ENCODE measurements at places on chromosomes 1 and 21.

- DNase-seq = no peak
Measured at GRCh38 chr1:8077120-8077573, 51.0 kb upstream of the ERRFI1 start.

DNA sequence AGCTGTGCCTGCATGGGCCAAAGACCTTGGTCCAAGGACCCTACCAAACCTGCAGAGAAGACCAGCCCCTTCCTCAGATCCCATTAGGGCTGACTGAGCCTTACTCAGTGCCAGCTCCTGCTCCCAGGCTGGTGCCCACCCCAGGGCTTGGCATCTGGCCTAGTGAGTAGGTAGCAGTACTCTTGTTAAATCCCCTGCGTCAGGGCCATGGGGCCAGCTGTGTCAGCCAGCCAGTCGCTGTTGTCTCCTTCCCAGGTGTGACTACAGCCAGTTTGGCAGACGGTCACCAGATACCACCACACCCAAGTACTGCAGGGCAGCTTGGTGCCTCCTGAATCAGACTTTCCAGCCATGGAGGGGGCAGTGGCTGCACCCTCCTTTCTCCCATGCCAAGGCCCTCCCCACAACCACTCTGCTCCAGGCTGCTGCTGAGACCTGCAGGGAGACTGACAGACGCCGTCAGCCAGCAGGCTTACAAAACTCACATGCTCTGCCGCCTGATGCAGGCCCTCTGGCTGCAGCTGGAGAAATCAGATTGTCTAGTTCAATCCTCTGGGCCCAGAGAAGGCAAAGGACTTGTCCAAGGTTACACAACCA, 3.0 kb downstream of the TENT5B start:
- no peak for DNase-seq

- no peak for DNase-seq
Measured at GRCh38 chr1:2611031-2611501, 21.8 kb downstream of the MMEL1 start.

DNA sequence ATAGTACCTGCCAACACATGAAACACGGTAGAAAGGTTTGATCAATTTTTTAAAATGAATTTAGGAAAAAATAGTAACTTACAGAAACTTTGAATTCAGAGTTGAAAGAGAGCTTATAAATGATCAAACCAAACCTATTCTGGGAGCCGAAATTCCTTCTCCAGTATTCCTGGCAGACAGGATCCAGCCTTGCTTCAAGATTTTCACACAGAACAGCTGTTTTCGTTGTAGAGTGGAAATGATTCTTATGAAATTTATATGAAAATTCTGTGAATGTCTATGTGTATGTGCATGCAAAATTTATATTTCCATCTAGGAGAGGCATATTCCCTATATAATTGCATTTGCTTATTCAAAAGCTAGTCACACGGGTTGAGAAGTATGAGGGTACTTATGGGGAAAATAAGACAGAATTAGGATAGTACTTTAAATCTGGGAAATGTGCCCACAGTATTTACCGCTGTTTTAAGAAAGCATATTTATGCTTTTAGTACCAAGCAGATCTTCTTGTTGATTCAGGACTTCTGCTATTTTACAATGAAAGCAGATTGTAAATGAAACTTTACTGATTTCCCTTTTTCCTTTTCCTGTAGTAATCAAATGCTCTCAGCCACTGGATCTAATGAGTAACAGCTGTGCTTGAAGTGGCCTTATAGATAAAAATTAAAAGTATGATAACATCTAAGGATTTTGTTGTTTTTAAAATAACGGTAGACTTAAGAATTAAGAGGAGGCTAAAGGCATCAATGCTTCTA, 30.4 kb downstream of the PRRX1 start:
- DNase-seq = no peak

- DNase-seq = no peak
Measured at GRCh38 chr1:54975356-54976108, 4.9 kb upstream of the TMEM61 start.

DNA sequence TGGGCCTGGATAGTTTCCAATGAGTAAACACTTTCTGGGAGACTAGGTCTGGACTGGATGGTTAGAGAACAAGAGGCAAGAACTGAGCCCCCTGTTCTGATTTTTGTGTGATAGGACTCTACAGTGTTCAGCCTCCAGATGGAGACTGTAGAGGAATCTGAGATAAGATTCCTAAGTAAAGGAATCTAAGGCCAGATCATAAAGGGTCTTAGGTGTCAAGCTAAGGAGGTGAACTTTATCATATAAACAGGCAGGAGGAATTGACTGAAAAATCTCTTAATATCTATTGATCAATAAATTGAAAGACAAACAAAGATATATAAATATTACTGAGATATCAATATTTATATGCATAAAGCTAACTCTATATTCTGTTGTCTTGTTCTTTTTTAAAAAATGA, 449.1 kb upstream of the DAB1 start:
- no peak for DNase-seq

DNA sequence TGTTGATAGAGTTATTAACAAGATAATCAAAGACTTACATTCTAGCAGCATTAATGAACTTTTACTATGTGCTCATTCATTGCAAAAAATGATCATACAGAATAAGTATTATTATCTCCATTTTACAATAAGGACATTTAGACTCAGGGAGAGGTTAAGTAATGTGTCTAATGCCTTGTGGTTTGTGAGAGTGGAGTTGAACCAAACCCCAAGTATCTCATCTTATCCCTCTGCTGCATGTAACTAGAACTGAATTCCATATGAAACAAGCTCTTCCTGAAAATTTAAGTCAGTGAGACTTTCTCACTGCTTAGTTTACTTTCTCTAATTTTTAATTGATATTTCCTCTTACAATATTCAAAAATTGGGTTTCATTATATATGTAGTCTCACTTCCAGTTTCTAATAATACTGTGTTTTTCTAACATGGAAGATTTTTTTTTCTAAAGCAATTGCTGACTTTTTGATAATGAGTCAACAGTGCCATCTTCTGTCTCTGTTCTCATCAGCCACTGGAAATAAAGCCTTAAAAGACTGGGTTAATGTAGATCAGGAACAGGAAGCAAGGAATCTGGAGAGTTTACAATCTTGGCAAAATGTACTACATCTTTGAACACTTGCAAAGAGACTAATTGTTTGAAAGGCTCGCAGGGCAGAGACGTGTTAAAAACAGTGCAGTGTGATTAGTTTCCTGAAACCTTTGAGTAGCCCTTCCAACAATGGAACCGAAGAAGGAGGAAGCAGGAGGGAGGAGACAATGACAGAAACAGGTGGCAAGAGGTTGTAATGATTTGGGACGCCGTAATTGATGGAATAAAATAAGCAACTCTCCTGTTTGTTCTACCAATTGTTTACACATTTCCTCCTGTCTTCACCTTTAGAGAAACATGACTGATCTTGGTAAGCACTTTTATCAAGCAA, 567.6 kb downstream of the MRPL39 start:
- DNase-seq = no peak
